Astrocyte (in vitro differentiated cells and primary cell): ENCODE measurements at places on chromosomes 7 and 10. TPM values are rescaled to one million over a fixed set of nuclear protein-coding genes. Genes with fewer than 3 reads are reported as not detected.

Gene CFTR
- 0.38 and 2.5 TPM in 2 replicates for total RNA-seq

Gene CRTAC1
- total RNA-seq, result 0.66 and 2.6 TPM in 2 replicates

Gene SEMA3E
- total RNA-seq, result 3.7 and 4.6 TPM in 2 replicates

Gene LFNG
- 58.6 and 76.9 TPM in 2 replicates for total RNA-seq

Gene PAPOLB
- not detected in 2 replicates for total RNA-seq

Gene UMAD1
- total RNA-seq, result 9.3 TPM in 2 replicates

Gene PRKAR2B
- total RNA-seq, result 6.4 and 7.6 TPM in 2 replicates

Gene PSD
- total RNA-seq, result 8.8 and 11.7 TPM in 2 replicates

Gene HABP2
- total RNA-seq, result not detected in 2 replicates

Gene ERLIN1
- total RNA-seq, result 22.7 and 26.4 TPM in 2 replicates

Gene NACAD
- total RNA-seq, result 18.3 and 21.6 TPM in 2 replicates

Gene PFKP
- 356 and 361 TPM in 2 replicates for total RNA-seq

Gene TSPAN15
- 8.7 and 9.4 TPM in 2 replicates for total RNA-seq

Gene GPR146
- total RNA-seq, result 1.7 and 3.4 TPM in 2 replicates

Gene ADCY1
- 1.2 and 1.6 TPM in 2 replicates for total RNA-seq

Gene CDHR3
- 1.8 and 3.1 TPM in 2 replicates for total RNA-seq

Gene HOXA7
- total RNA-seq, result not detected in 2 replicates

Gene FAM131B
- total RNA-seq, result 7.6 and 8.0 TPM in 2 replicates

Gene CPA5
- not detected in 2 replicates for total RNA-seq

Gene CEP55
- 2.0 and 3.7 TPM in 2 replicates for total RNA-seq

Gene AGAP4
- total RNA-seq, result 16.4 and 18.4 TPM in 2 replicates

Gene WEE2
- total RNA-seq, result not detected in 2 replicates

Gene ARHGEF35
- total RNA-seq, result 4.4 and 5.0 TPM in 2 replicates

Gene TIMM23
- 90.9 and 93.2 TPM in 2 replicates for total RNA-seq

Gene GRID2IP
- 0.07 and 0.09 TPM in 2 replicates for total RNA-seq

Gene HTR7
- total RNA-seq, result 0.72 and 0.89 TPM in 2 replicates

Gene SLC16A9
- 3.4 and 4.4 TPM in 2 replicates for total RNA-seq
